ENCODE measurements at places on chromosomes 11 and 22. TPM values are rescaled to one million over a fixed set of nuclear protein-coding genes. Genes with fewer than 3 reads are reported as not detected.

Gene MAPK11
- 4.2 TPM for total RNA-seq

Gene OR5AS1
- not detected for total RNA-seq

Gene INS
- total RNA-seq: not detected

Gene IL10RA
- total RNA-seq: not detected

Gene KRTAP5-7
- not detected for total RNA-seq

Gene PLEKHA7
- 0.22 TPM for total RNA-seq

Gene ARVCF
- 17.9 TPM for total RNA-seq

Gene OR8I2
- total RNA-seq: not detected

Gene IGF2
- total RNA-seq: 60.7 TPM

Gene OR5I1
- not detected for total RNA-seq

Gene RFPL3
- not detected for total RNA-seq

Gene MRGPRF
- 16.2 TPM for total RNA-seq

Gene OSBP2
- total RNA-seq: 2.1 TPM
